ENCODE measurements at places on chromosomes 13 and 19. TPM values are rescaled to one million over a fixed set of nuclear protein-coding genes. Genes with fewer than 3 reads are reported as not detected.

GRCh38 chr13:27375686-27376326, 48.6 kb upstream of the GTF3A start:
- peak; percentile 85 for DNase-seq
- H3K27ac ChIP-seq, result no peak overlapping the region
- peaks cover 15% of the 10 kb centered on the region for H3K27me3 ChIP-seq
- H3K4me1 ChIP-seq, result peaks cover 23% of the 10 kb centered on the region
- H3K4me3 ChIP-seq, result no peak overlapping the region

GRCh38 chr13:78601874-78602560, 1.3 kb downstream of the POU4F1 start:
- peak overlapping the region; percentile 78 for H3K4me3 ChIP-seq
- no peaks in the 10 kb centered on the region for H3K36me3 ChIP-seq
- H3K27ac ChIP-seq, result no peak overlapping the region
- peaks cover 97% of the 10 kb centered on the region for H3K27me3 ChIP-seq
- peaks cover 61% of the 10 kb centered on the region for H3K4me1 ChIP-seq

- H3K4me1 ChIP-seq, result 0 out of 2 replicates have a peak, but pooled peaks cover 3% of the 10 kb centered on the region
- no peaks in the 10 kb centered on the region for H3K36me3 ChIP-seq
- no peaks in the 10 kb centered on the region for H3K27me3 ChIP-seq
- H3K27ac ChIP-seq, result no peak overlapping the region
- H3K4me3 ChIP-seq, result no peak overlapping the region
- no peak for DNase-seq
Measured at GRCh38 chr13:67175836-67176459, 54.2 kb downstream of the PCDH9 start.

Gene FLT1
- total RNA-seq, result 66.8 TPM

Gene NEK5
- total RNA-seq, result 0.73 TPM

Measured in WTC11 (cell line).